ENCODE measurements at places on chromosomes 1 and 21.

GRCh38 chr1:222195857-222196256 lies 352.0 kb downstream of the HHIPL2 start:
- no peak for DNase-seq

GRCh38 chr1:14165371-14165801 lies 433.1 kb upstream of the KAZN start:
- DNase-seq: no peak

DNA sequence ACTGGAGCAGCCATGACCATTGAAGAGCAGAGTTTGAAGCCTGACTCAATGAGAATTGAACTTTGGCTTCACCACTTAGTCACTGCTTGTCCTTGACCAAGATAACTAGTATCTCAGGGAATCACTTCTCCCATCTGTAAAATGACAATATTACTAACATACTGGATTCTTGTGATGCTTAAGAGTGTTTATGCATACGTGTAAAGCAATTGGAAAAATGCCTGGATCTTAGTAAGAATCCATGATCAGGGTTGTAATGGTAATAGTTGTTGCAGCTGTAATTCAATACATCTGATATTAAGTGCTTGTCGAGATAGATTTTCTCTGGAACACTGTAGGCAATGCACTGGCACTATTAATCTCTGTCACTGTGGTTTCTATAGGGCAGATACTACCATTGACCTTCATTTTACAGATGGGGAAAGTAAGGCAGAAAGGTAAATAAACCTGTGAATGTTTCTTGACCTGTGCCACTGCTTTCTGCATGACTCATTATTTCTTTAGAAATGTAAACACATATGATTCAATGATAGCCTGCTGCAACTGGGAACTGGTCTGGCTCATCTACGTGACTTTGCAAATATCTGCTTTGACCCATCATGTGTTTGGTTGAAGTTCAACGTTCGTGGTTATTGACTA lies 662.5 kb downstream of the PLA2G4A start:
- no peak for DNase-seq

GRCh38 chr21:28827422-28827821 lies 165.3 kb downstream of the LTN1 start:
- no peak for DNase-seq

- no peak for DNase-seq
These were observed 5.4 kb upstream of the DISP3 start for GRCh38 chr1:11473491-11474034.

GRCh38 chr1:219778793-219779369 lies 149.5 kb downstream of the SLC30A10 start:
- DNase-seq: no peak

- DNase-seq: no peak
These were observed 24.7 kb downstream of the SDE2 start for GRCh38 chr1:225974454-225974853.

GRCh38 chr1:207810606-207811295 lies 58.9 kb downstream of the CD46 start:
- no peak for DNase-seq

DNA sequence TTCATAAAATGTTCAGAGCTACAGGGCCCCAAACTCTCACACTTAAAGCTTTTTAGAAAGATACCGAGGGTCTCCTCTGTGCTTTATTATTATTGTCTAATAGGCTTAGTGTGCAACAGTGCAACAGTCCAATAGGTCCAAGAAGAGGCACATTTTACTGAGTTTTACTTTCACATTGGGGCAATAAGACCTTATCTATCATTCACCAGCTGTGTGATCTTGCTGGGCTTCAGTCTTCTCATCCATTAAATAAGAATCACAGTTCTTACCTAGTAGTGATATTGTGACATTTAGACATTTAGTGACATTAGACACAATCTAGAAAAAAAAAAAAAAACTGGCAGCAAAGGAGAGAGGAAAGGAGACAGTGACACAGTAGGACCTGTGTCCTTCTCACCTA lies 175.8 kb upstream of the NFIA start:
- DNase-seq: no peak

DNA sequence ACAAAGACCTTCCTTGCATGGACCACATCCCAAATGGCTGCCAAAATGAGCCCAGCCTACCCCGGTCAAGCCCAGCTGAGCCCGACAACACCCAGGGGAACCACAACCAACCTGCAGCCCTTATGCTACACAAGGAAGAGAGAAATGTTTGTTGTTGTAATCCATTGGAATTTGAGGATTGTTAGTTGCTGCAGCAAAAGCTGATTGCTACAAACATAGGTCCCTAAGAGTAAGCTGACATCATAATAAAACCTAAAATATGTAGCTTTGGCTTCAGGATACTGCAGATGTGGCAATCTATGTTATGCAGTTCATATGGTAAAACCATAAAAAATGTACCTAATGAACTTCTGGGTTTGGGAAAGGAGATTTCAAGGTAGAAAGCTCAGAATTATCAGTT lies 65.5 kb upstream of the DNAH14 start:
- no peak for DNase-seq

DNA sequence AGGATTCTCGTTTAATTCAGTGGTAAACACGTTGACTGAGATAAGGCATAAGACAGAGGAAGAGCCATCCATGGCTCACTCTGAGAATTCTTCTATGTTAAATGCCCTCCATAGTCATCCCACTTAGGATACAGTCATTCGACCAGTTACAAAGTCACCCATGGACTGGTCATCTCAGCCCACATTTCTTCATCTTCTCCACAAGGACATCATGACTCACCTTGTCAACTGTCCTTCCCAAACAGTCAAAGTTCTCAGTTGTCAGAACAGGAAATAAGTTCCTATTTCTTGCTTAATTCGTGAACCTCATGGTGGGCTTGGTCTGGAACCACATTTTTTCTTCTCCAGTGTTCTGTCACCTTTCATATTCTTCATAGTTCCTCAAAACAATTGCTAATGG lies 133.2 kb downstream of the TGFB2 start:
- DNase-seq: no peak

DNA sequence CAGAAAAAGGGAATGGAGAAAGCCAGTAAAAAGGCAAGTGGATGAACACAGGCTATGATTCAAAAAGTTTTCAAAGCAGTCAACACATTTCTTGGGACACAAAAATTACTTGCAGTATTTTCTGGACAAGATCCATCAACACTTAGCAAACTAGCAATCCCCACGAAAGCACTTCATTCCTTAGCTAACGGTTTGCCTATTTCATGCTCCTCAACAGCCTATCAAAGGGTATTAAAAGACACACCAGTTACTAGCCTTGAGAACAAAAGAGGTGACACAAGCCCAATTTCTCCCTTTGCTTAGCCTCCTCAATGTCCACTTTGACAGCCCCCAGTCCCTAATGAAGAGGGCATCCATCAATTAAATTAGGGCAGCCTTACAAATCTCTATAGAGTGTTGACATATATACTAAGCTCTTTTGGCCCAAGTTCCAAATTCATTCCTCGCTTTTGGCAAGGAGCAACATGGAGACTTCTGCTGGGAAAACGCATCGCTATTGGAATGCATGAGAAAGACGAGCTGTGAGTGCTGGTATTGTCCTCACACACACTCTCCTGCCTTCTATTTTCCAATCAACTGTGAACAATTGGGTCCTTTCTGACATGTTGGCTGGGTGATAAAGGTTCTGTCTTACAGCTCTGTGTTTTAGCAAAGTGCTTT lies 180.0 kb downstream of the TNR start:
- no peak for DNase-seq

DNA sequence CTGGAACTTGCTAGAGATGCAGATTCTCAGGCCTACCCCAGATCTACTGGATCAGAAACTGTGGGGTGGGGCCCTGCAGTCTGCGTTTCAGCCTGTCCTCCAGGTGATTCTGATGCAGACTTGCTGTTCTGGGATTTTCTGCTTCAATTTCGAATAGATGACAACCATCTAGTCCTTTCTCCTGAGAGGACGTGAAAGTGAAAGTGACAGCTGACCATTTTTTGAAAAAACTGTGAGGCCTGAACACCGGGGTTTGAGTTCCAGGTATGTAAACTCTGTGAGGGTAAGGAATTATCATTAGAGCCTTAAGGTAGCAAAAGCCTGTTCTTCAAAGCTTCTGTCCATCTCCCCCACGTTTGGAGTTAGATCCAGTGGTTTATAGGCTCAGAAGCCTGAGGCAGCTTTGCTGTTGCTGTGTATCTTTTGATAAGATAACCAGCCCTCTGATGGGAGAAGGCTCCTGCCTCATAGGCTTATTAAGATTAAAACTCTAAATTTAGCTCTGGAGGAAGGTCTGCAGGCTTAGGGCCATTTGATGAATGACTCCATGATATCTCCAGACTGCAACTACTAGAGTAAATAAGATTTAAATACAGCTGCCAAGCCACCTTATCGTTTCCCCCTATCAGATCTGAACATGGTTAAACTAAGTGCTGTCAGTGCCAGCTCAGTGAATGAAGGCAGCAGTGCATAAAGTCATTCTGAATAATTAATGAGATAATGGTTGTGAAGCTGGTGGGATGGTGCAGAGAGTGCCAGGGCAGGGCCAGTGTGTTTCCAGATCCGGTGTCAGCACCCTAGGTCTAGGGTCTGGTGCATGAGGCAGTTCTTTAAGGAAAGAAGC lies 335.2 kb downstream of the HHAT start:
- DNase-seq: no peak

GRCh38 chr1:223815020-223815853 lies 30.5 kb downstream of the TP53BP2 start:
- DNase-seq: no peak

DNA sequence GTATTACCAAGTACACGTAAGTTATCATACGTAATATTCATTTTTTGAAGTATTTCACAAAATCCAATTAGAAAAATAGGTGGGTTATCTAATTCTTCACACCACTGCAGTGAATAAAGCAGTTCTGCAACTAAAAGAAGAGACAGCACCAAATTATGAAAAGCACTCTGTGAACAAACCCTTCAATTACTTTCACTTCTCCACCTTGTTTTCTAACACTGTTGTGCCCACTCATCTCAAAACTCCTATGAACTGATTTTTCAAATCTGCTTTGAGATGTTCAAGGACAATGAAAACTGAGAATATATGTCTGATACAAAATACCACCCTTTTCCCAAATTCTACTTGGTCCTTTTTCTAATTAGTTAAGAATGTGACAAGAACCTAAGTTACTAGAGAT lies 39.4 kb downstream of the LTN1 start:
- no peak for DNase-seq

DNA sequence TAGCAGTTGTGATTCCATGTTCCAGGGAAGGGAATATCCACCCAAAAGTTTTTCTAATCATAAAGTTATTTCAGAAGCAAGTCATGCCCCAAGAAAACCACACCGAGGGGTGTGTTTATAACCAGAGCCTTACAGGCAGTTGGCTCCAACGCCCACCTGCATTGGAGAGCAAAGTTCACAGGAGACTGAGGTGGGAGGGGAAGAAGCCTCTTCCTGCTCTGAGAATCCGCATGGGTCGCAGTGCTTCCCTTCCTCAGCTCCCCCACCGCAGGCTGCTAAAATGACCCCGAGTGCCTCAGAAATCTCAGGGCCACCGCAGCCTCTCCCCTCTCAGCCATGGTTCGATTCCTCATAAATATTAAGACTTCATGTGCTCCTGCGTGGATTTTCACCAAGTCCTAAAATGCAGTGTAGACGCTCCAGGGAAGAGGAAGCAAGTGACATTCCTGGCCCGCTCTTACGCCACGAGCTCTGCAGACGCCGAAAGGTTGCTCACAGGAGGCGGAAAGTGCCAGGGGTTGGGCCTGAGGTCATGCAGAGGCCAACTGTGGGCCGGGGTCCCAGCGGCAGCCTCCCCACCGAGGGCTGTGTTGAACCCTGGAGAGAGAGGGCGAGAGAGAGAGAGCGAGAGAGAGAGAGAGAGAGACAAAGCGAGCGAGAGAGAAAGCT lies 13.4 kb upstream of the SPSB1 start:
- DNase-seq: no peak

GRCh38 chr1:43962324-43962723 lies 7.5 kb upstream of the DPH2 start:
- no peak for DNase-seq

- DNase-seq: no peak
These were observed 239.1 kb upstream of the SGIP1 start for GRCh38 chr1:66294707-66295370.

GRCh38 chr1:77476475-77476874 lies 194.7 kb downstream of the AK5 start:
- DNase-seq: no peak

DNA sequence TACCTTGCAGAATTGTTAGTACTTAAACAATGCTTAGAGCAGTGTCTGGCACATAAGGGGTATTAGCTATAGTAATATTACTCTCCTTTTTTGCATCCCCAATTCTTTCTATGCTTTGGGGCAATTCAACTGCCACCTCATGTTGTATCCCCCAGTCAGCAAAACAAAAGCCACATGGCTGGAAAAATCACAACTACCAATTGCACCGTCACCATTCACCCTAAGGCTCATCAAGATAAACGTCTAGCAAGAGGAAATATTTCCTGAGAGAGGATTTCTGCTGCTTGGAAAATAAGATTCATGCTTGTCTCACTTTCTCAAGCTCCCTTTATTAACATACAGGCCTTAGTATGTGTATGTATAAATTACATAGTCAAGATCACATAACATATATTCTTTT lies 12.1 kb upstream of the TLR5 start:
- no peak for DNase-seq

- DNase-seq: no peak
These were observed 28.9 kb downstream of the ALPL start for GRCh38 chr1:21537932-21538630.

DNA sequence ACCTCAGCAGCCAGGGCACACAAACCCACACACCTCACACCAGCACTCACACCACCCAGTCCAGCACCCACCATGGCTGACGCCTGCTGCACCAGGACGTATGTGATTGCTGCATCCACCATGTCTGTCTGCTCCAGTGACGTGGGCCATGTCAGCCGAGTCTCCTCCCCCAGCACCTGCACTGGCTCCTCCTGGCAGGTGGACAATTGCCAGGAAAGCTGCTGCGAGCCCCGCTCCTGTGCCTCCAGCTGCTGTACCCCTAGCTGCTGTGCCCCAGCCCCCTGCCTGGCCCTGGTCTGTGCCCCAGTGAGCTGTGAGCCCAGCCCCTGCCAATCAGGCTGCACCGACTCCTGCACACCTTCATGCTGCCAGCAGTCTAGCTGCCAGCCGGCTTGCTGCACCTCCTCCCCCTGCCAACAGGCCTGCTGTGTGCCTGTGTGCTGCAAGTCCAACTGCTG lies at the start of gene KRTAP10-8:
Gene KRTAP10-8 (plus strand): TSS at position 51 of the 458 bp plus-strand sequence. CDS start 22 bp downstream, at position 73.
- DNase-seq: no peak

All from GM12892 (cell line).